ENCODE measurements at places on chromosomes 1 and 21. TPM values are rescaled to one million over a fixed set of nuclear protein-coding genes. Genes with fewer than 3 reads are reported as not detected.

Gene GPR3
- polyA plus RNA-seq = 0.20 TPM

Gene RASAL2
- polyA plus RNA-seq = 25.9 TPM

Gene PTGER3
- 3.6 TPM for polyA plus RNA-seq

Gene CLDN19
- 0.12 TPM for polyA plus RNA-seq

Gene COA7
- 8.7 TPM for polyA plus RNA-seq

Gene LCE1C
- polyA plus RNA-seq = not detected

- DNase-seq = no peak
These were observed 106.6 kb upstream of the VAV3 start for GRCh38 chr1:108071601-108072000.

- no peak for DNase-seq
These were observed 17.2 kb upstream of the ID3 start for GRCh38 chr1:23576338-23577055.

- DNase-seq = peak; percentile 67
These were observed 23.6 kb downstream of the PTPRU start for GRCh38 chr1:29259802-29260441.

GRCh38 chr1:7298145-7298544 is 473.0 kb upstream of the VAMP3 start:
- no peak for DNase-seq

DNA sequence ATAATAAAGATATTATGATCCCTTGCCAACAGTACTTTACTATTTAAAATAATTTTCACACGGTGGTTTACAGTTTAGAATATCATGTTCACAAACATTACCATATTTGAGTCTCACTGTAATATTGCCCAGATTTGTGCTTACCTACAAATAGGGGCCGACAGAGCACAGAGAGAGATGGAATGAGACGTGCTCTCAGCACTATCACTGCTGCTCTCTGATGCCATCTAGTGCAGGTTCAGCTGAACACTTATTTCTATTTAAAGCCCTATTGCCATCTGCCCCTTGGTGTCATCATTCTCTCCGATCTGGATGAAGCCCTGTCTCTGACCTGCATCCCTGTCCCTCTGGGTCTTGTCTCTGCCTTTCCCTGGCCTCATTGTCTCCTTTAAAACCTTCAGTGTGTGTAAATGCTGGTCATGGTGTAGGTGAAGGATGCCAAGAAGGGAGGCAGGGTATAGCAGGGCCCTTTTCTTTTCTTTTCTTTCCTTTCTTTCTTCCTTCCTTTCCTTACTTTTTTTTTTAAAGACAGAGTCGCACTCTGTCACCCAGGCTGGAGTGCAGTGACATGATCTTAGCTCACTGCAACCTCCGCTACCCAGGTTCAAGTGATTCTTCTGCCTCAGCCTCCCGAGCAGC is 6.9 kb upstream of the GPATCH4 start:
- DNase-seq = peak; percentile 74

DNA sequence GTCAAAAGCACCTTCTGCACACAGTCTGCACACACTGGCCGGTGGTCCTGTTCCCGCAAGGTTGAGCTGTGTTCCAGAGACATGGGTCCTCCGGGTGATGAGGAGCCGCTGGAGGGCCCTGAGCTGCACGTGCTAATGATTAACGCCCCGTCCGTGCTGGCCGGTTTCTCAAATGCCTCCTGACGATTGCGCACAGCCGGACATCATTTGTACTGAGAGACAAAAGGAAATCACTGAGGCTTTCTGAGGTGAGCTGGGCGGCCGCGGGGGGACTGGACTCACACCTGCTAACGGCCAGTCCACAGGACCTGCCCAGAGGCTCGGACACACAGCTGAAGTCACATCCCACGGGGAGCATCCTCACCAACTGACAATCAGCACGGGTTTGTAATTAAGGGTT is 29.2 kb downstream of the POFUT2 start:
- DNase-seq = no peak

DNA sequence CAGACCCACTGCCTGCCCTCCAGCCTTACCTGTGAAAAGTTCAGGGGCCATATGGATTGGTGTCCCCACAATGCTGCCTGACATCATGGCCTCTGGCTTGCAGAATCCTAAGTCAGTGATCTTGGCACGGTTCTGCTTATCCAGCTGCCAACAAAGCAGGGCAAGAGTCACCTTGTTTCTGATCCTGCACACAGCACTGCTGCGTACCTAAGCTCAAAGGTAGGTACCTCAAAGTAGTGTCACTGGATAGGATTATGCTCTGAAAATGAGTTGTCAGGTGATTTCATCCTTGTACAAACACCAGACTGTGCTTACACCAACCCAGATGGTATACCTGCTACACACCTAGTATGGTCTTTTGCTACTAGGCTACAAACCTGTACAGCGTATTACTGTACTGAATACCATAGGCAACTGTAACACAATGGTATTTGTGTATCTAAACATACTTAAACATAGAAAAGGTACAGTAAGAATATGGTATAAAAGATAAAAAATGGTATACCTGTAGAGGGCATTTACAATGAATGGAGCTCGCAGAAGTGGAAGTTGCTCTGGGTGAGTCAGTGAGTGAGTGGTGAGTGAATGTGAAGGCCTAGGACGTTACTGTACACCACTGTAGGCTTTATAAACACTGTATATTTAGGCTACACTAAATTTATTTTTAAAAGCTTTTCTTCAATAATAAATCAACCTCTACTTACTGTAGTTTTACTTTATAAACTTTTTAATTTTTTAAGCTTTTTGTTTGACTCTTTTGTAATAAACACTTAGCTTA is 29.1 kb upstream of the RBBP5 start:
- DNase-seq = no peak

DNA sequence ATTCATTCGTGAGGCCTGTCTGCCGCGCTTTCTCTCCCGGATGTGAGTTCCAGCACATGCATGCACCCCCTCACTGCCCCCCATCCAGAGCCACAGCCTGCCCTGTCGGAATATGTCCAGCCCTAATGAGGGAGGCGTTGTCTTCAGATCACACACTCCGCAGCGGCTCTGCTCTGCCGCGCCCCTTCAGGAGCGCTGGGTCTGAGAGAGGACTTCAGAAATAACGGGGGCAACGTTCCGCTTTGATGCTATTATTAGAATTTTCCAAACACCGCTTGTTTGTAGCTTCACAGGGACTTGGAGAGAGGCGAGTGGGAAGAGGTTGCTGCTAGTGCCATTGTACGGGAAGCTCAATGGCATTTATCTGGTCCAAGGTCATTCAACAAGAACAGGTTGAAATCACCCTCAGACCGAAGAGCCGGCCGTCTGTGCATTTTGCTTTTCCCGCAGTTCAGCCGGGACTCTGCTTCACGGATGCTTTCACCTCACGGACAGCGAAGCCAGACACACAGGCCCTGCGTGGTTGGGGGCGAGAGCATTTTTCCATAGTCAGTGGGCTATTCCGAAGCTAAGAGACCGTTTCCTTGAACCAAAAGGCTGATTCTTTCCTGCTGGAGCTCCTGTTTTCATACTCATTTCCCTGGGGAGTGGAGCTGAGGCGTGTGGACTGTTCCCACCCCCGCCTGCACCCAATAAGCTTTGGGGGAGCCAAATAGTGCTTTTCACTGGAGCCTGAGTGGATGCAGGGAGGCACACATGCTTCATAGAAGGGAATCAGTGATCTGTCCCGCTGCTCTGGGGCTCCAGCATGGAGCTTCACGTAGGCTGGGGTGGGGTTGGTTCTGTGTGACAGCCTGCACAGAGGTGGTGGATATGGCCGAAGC is 69.7 kb downstream of the GALNT2 start:
- no peak for DNase-seq

DNA sequence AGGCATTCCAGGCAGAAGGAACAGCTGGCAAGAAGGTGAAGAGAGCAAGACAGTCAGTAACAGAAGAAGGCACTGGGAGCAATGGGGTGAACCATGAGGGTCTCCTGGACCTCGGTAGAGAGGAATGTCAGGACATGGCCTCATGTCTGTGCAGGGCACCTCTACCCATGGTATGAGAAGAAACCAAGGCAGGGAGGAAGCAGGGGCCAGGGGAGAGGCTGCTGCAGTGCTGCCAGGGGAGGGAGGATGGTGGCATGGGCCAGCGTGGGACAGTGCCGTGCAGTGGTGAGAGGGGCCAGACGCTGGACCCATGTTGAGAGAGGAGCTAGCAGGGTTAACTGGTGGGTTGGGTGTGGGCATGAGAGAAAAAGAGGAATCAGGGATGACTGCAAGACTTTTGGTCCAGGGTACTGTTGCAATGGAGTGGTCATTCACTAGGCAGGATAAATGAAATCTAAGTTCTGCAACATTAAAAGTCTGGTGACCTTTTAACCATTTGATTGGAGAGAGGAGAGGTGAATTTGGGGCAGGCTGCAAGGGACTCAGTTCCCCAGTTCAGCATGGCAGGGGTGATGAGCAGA is 577.6 kb downstream of the MATN1 start:
- no peak for DNase-seq

DNA sequence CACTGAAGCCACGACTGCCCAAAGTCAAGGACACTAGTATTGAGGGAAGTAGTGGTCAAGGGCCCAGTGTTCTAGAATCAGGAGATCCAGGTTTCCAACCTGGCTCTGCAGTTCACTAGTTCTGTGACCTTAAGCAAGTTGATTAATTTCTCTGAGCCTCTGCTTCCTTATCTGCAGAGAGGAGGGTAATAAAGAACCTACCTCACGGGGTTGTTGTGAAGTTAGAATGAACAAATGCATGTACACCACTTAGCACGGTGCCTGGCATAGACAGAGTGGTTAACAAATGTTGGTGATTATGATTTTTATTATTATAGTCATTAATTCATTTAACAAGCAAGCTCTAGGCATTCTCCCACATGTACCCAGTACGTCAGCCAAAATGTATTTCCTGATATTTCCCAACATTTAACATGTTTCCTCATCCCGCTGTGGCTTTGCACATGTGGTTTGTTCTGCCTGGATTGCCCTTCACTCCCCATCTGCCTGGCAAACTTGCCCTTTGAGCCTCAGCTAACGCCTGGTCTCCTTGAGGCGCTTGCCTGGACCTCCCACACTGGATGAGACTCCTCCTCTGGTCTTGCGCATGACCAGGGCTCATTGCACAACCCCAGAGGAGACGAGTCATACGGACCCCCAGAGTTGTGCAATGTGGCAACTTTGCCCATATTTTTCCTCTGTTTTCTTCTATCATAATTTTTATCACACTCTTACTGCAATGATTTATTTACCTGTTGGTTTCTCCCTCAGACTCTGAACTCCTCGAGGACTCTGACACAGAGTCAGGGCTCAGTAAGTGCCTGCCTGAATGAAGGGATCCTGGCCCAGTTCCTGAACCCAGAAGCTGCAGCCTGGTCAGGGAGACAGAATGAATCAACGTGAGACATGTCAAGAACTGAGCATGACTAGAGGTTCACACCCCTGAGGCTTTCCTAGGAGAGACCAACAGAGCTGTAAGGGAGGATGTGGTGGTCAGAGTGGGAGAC is 20.7 kb upstream of the MFSD2A start:
- DNase-seq = peak; percentile 49

GRCh38 chr21:42309753-42310213 is 5.4 kb downstream of the TFF3 start:
- DNase-seq = peak; percentile 80

GRCh38 chr1:23801338-23801748 is 789 bp upstream of the GALE start:
- DNase-seq = no peak

DNA sequence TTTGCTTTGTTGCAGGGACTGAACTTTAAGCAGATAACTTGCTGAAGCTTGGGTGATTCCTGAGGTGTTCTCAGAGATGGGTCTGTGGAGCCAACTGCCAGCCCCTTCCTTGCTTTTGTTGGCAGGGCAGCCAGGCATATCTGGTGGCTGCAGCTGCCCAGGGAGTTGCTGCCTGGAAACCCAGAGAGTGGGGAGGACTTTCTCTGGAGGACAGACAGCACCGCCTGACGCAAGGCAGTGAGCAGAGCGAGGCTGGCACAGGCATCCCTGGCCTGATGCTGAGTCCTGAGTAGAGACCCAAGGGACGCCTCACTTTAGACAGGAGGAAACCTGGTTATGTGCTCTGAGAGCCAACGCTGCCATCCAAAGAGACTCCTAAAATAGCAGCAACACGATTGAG is 9.8 kb upstream of the OLFML2B start:
- peak; percentile 45 for DNase-seq

DNA sequence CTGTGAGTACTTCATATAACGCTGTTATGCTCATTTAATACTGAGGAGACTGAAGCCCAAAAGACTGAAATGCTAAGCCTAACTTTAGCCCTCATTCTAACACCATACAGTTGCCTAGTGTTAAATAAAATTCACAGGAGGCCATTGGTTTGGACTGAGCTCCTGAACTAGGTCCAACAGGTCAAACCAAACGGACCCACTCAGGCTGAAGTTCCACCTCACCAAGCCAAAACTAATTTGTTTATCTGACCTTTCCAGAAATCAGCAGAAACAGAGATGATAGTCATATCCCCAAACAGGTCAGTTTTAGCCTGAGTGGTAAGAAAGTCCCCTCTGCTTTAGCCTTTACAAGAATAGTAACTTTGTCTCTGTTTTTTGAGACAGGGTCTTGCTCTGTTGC is 311.3 kb upstream of the ZP4 start:
- no peak for DNase-seq

- peak; percentile 94 for DNase-seq
These were observed 34.9 kb downstream of the ECE1 start for GRCh38 chr1:21255284-21255942.

DNA sequence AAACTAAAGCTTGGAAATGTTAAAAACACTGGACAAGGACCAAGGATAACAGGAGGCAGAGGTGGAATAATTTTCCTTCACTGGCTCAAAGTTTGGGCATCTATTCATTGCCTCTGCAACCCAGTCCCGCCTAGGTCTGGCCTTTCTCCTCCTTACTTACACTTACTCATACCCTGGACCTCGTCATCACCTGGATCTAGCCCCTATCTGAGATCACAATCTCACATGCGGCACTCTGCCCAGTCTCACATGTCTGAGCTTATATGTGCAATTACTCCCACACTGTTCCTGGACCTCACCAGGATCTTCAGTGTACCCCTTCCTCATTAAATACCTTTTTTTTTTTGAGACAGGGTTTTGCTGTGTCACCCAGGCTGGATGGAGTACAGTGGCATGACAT is 37.6 kb downstream of the NVL start:
- DNase-seq = no peak

- DNase-seq = no peak
These were observed 80.2 kb downstream of the NTMT2 start for GRCh38 chr1:170225781-170226530.

Data from testis (tissue), 5 donors.